Suprapubic skin (tissue), 4 donors: ENCODE measurements at places on chromosomes 16 and 17. TPM values are rescaled to one million over a fixed set of nuclear protein-coding genes. Genes with fewer than 3 reads are reported as not detected.

Gene OVCA2
- 48.5 TPM for total RNA-seq

Gene PRSS8
- 118 TPM for total RNA-seq

Gene PITPNC1
- 1.6 TPM for total RNA-seq

Gene TOP2A
- total RNA-seq: 26.2 TPM

Gene ZFP90
- total RNA-seq: 22.5 TPM

Gene TAC4
- not detected for total RNA-seq

Gene PRR29
- not detected for total RNA-seq

- DNase-seq: no peak
These were observed at the start of gene CD300H for GRCh38 chr17:74567397-74567796. TSS of gene CD300H (minus strand) at chr17:74567509.

- DNase-seq: no peak
These were observed 380.0 kb upstream of the XYLT1 start for GRCh38 chr16:17850581-17851250.

DNA sequence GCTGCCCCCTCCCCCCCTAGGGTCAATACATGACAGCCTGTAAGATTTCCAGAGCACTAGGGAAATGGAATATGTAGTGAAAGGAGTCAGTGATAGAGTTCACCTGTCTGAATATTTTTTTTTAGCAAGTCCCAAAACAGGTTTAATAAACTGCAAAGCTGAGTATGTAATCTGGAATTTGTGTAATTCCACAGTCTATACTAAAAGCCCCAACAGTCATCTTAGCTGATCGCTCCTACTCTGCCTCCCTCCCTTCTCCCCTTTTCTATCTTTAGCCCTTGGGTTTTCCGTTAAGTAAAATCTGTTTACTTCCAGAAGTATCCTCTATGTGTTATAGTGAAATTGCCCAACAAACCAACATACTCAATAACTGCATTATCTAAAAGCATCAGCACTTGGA is 3.5 kb downstream of the CDH13 start:
- no peak for DNase-seq

DNA sequence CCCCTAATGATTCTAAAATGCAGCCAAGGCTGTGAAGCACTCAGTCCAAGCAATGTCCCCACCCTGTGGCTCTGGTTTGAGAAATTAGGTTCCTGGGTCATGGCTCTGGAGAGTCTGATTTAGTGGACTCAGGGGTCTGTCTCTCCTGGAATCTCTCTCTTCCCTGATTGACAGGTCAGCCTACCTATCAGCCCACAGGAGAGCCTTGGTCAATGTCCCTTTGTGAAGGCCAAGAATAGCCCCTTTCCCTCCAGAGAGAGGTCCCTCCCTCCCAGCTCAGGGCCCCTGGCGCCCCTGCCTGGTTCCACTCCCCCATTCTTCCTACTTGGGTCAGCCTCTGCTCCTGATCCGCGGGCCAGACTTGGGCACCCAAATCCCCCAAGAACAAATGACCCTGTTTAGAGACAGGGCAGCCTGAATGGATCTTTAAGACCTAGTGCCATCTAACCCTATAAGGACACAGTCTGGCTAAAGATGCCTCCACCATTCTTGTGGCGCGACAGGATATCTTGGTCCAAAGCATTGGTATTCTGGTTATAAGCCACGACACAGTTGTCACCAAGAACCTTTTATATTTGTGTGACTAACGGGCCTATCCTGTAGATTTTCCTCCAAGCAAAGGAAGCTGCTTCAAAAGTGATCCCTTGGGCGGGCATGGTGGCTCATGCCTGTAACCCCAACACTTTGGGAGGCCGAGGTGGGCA is 38.3 kb upstream of the PRSS54 start:
- DNase-seq: no peak

DNA sequence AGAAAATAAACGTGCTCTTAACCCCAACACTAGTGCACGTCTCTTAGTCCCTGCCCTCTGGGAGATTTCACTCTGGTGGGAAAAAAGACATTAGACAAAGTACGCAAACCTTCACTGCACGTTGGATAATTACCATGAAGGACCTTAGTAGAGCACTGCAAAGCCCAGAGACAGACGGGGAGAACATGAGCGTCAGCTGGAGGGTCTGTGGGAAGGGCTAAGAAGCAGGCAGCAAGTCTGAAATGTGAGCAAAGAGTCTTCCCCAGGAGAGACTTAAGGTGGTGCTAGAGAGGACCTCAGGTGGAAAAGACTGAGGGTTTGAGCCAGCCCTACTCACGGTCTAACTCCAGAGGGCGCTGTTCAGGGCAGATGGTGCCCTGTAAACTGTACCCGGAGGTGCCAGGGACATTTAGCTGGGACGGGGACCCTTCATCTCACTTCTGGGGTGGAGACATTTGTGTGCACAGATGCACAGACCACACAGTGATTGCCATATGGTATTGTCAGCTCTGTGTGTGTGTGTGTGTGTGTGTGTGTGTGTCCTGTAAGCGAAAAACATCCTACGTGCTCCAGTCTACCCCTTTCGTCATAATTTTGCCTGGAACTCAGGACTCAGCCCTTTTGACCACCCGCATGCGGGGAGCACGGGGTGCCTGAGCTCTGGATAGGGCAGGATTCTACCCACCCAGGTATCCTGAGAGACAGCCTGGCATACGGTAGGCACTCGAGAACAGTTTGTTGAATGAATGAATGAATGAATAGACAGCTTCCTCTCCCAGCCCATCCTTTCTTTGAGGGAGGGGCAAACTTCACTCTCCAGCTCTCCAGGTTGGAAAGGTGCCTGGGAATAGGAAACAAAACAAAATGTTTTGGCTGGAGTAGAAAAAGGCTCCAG is 10.1 kb upstream of the STAC2 start:
- DNase-seq: no peak

DNA sequence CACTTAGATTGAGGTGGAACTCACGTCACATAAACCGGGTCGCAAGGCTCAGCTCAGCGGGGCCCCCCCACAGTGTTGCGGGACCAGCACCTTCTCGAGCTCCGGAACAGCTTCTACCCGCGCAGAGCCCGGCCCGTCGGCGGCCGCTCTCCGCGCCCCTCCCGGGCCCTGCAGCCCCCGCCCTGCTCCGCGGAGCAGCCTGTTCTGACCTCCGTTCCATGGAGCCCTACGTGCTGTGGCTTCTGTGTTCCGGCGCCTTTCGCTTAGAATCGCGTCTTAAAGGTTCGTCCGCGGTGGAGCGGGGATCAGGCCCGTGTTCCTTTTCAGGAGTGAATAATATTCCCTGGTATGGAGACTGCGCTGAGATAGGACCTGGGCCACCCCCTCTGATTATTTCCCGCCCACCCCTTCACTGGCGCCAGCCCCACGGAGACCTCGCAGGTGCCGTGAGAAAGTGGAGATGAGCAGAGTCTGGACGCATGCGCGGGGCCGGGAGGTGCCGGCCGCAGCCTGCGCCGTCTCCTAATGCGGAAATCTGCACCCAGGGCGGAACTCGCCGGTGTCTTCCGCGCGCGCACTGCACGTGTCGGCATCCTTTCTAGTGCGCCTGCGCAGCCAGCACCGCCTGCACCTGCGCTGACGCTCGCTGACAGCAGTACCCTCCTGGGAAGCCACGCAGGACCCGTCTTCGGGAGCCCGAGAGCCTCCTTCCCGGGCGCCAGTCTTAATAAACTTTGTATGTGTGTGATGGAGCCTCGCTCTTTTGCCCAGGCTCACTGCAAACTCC is 30.9 kb downstream of the ZNF778 start:
- DNase-seq: no peak

- no peak for DNase-seq
These were observed 9.8 kb downstream of the MYL4 start for GRCh38 chr17:47218896-47219430.

GRCh38 chr16:81608523-81609209 is 164.1 kb downstream of the CMIP start:
- peak; percentile 70 for DNase-seq

- no peak for DNase-seq
These were observed 9.7 kb upstream of the NXPH3 start for GRCh38 chr17:49565948-49566491.

GRCh38 chr16:86585821-86586611 is 7.7 kb downstream of the FOXL1 start:
- no peak for DNase-seq

DNA sequence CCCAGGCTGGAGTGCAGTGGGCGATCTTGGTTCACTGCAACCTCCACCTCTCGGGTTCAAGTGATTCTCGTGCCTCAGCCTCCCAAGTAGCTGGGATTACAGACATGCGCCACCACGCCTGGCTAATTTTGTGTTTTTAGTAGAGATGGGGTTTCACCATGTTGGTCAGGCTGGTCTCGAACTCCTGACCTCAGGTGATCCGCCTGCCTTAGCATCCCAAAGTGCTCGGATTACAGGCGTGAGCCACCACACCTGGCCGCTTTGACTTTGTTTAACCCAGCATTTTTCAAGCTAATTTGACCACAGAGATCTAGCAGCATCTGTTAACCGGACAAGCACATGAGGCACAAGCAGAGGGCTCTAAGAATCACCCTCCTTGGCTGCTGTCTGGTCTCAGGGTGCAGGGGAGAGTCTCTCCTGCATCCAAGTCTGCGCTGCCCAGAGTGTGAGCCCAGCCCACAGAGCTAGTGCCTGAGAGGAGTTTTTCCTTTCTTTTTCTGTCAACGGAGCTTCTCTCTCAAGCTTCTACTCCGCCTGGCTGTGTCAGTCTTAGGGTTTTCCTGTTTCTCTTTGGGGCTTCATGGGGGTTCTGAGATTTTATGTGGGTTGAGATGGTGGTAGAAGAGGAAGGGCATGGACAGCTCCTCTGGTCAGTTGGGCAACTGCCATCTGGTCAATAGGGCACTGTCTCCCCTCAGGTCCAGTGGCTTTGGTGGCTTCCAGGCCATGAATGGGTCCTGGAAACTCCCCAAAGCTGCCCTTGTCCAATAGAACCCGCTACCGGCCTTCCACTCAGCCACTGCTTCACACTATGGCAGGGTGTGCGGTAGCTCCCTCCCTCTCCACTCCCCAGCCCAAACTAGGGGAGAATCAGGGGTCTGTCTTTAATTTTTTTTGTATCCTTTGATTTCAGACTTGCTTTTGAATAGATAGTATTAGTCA is 59.6 kb downstream of the TNFRSF13B start:
- DNase-seq: no peak

DNA sequence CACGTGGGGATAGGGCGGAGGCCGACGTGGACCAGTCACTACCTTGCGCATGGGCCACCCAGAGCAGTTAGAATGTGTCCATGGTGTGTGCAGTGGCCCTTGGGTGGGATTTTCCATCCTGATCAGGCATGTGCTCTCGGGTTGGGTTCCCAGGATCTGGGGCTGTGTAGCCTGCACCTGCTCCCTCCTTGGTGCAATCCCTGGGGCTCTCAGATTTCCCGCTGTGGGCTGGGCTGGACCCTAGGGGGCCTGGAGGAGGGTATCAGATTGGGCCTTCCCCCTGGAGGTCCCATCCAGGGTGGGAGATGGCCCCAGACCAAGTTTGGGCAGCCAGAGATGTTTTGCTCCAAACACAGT is 1.3 kb downstream of the SMTNL2 start:
- DNase-seq: no peak

GRCh38 chr17:32303781-32304288 is 38.1 kb downstream of the C17orf75 start:
- DNase-seq: no peak

GRCh38 chr16:52555572-52555971 is 8.6 kb upstream of the TOX3 start:
- DNase-seq: no peak

- DNase-seq: no peak
These were observed 20.4 kb downstream of the ZNF213 start for GRCh38 chr16:3155181-3155580.

GRCh38 chr16:80027007-80027965 is 426.7 kb upstream of the MAF start:
- peak; percentile 84 for DNase-seq

DNA sequence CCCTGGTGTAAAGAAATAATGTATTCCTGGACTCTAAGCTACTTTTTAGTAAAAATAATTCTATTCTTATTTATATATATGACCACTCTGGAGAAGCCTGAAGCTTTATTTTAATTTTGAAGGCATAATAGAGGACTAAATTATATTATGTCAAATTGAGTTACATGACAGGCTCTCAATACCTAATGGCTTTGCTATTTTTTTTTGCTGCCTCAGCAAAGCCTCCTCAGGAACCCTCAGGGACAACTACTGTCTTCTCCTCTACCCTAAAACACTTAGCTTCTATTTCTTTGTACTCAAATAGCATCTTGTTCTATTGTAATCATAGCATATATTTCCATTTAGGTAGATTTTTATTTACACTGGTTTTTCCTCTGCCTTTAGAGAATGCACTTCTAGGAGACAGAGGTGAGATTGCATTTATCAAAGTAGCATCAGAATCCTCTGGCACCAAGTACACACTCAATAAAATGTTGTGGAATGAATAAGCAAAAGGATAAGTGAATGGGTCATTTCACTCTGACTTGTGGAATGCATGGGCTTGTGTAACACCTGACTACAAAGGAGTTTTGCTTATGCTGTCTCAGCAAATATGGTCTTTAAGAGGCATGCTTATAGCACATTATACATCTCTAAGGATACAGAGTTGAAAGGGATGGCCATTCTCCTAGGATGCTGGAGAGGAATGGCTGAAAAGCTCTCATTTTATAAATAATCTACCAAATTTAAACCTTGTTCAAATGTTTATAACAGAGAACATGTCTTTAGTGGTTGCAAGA is 605.2 kb downstream of the KCNJ2 start:
- no peak for DNase-seq

DNA sequence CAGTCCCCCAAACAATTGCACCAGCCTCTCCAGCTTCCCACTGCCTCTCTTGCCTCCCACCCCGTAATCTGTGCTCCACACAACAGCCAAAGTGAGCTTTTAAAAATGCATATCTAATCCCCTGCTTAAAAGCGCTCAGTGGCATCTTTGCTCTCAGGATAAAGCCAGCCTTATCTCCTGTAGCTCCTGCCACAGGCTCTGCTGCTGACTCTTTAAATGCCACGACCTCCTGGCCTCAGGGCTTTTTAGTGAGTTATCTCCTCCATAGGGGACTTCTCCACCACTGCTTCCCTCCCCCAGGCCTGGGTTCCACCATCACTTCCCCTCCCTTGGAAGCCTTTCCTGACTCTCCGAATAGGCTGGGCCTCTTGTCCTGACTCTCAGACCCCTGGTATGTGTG is 98.6 kb downstream of the GNAO1 start:
- no peak for DNase-seq

DNA sequence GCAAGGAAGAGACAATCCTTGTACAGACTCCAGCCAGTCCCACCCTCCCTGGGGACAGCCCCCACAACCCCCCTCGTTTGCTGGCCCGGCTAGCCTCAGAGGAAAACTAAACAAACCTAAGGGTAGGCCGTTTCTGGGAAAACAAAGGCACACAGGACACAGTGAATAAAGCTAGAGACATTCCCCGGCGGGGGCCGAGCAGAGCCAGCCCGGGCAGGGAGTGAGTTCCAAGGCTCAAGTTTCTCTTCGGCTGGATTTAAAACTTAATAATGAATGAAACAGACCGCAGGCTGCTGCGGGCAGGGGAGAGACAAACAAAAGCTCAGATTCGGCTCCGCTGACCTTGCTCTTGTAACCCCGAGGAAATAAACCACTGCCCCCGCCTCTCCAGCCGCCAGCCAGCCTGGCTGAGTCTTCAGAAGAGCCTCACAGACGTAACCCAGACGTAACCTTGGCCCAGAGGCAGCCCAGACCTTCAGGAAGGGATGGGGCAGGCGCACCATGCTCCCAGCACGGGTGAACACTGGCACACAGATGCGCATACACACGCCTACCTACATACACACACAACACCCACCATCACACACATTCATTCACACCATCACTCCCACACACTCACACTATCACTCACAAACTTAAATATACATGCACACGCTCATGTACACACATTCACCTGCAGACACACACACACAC is 216.0 kb downstream of the ZNF423 start:
- DNase-seq: no peak

GRCh38 chr17:13822700-13823099 is 221.0 kb upstream of the HS3ST3A1 start:
- no peak for DNase-seq

- no peak for DNase-seq
These were observed 27.4 kb upstream of the ADGRG1 start for GRCh38 chr16:57600952-57601580.
